ENCODE measurements at places on chromosomes 6 and 20. TPM values are rescaled to one million over a fixed set of nuclear protein-coding genes. Genes with fewer than 3 reads are reported as not detected.

The CSNK2B gene
- 329 TPM for total RNA-seq

The LY6G6F gene
- not detected for total RNA-seq

The BTN1A1 gene
- total RNA-seq = not detected

The ACTL10 gene
- total RNA-seq = 4.7 TPM

The SPATA2 gene
- total RNA-seq = 13.6 TPM

The COL9A1 gene
- not detected for total RNA-seq

The RAB32 gene
- 0.19 TPM for total RNA-seq

The BLTP3A gene
- total RNA-seq = 19.0 TPM

The ULBP2 gene
- total RNA-seq = 0.65 TPM

The SIRPA gene
- not detected for total RNA-seq

The KIAA0408 gene
- total RNA-seq = 10.8 TPM

The CALHM5 gene
- not detected for total RNA-seq

The SLC13A3 gene
- not detected for total RNA-seq

The RTN4IP1 gene
- total RNA-seq = 11.6 TPM

The TMEM74B gene
- 0.23 TPM for total RNA-seq

The LBP gene
- not detected for total RNA-seq

The LIN28B gene
- not detected for total RNA-seq

The OTOR gene
- total RNA-seq = not detected

The PRKN gene
- total RNA-seq = not detected

The MDFI gene
- total RNA-seq = not detected

The NHSL1 gene
- total RNA-seq = 0.19 TPM

The RBPJL gene
- total RNA-seq = not detected

The C6orf15 gene
- not detected for total RNA-seq

The PROKR2 gene
- total RNA-seq = 0.15 TPM

The MAFB gene
- total RNA-seq = 0.11 TPM

The RGS17 gene
- not detected for total RNA-seq

The SIM1 gene
- total RNA-seq = not detected

The PGC gene
- total RNA-seq = not detected

The HCRTR2 gene
- total RNA-seq = not detected

The IMPG1 gene
- total RNA-seq = not detected

All from activated CD8-positive, alpha-beta memory T cell treated with anti-CD3 and anti-CD28 coated beads for 36 hours (primary cell).